ENCODE measurements at places on chromosomes 5 and 9.

DNA sequence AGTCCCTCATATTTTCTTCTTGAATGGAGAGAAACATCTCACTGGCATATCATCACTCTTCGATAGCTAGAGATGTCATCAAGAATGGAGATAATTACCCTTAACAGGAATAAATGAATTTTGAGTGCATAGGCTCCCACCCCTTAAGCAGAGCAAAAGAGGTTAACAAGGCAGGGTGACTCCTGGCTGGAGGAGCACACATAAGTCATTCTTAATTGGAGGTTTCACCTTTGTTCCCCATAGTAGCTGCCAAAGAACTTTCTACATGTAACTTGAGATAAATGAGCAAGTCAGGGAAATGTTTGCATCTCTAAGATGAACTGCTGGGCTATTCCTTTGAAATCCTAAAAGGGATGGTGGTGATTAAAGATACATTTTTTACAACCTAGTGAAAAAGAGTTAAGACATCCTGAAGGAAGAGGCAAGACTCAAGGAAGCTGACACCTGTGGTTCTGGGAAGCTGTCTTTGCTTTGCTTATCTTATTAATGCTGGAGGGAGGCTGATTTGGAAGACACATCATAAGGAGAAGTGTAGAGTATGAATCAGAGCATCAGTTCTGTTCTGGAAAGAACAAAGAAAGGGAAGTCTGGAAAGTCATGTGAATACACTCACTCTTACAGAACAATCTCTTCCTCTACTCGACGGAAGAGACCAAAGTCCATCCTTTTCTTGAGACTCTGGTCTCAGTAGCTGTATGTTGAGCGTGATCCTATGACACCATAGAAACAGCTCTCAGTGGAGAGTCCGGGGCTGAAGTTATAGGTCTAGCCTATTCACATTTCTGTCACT lies 326.3 kb downstream of the OSTF1 start:
- no peak for DNase-seq

GRCh38 chr5:153122403-153122802 lies 368.1 kb upstream of the GRIA1 start:
- peak; percentile 92 for DNase-seq

DNA sequence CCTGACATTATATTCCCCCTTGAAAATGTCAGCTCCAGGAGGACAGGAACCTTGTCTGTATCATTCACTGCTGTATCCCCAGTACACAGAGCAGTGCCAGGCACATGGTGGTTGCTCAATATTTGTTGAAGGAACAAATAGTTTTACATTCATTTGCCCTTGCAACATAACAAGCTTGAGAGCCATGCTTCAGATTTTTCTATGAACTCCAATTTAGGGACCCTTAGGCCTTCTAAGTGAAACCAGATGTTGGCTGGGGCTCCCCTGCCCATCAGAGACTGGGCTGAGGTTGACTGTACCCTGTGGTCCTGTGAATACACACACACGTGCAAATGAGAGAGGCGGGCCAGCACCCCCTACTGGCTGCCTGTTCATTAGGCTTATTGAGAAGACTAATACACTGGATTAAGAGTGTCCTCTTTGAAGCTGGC lies 214.9 kb upstream of the WWC1 start:
- no peak for DNase-seq

DNA sequence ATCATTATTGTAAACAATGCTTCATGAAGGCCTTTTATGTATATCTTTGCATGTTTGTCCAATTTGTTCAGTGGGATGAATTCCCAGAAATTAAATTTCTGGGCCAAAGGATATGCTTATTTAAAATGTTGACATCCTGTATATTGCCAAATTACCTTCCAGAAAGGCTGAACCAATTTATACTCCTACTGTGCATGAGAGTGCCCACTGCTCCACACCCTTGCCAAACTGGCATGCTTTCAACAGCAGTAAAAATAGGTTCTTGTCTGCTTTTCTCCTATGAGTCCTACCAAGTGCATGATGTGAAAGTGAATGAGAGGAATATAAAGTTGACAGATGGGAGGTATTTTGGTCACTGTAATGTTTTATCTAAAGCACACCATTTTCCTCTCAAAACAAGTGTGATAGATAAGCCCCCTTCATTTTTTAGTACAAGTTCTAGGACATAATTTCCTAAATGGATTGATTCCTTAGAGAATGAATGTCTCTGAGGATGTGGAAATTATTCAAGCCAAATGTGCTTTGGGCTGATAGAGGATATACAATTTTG lies 70.5 kb upstream of the ERBIN start:
- DNase-seq, result no peak

DNA sequence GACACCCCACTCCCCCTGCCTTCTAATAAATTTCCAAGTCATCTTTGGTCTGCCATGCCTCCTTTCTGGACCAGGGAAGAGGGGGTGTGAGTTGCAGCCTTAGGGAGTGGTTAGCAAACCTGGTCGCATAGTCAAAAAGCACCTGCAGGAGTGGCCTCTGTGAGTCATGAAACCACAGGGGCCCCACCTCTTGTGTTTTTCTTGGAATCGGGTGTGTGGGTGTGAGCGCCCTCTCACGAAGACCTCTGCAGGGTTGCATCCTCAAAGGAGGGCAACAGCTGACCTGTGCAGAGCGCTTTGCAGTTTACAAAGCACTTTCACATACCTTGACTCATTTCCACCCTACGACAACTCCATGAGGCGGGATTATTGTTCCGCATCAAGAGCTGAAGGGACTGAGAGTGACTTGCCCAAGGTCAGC lies 36.8 kb upstream of the TEX48 start:
- DNase-seq, result no peak

GRCh38 chr9:112750764-112751055 lies 150 bp downstream of the SNX30 start:
- no peak for DNase-seq

GRCh38 chr9:34591248-34591916 lies 1.9 kb upstream of the CNTFR start:
- DNase-seq, result peak; percentile 34

DNA sequence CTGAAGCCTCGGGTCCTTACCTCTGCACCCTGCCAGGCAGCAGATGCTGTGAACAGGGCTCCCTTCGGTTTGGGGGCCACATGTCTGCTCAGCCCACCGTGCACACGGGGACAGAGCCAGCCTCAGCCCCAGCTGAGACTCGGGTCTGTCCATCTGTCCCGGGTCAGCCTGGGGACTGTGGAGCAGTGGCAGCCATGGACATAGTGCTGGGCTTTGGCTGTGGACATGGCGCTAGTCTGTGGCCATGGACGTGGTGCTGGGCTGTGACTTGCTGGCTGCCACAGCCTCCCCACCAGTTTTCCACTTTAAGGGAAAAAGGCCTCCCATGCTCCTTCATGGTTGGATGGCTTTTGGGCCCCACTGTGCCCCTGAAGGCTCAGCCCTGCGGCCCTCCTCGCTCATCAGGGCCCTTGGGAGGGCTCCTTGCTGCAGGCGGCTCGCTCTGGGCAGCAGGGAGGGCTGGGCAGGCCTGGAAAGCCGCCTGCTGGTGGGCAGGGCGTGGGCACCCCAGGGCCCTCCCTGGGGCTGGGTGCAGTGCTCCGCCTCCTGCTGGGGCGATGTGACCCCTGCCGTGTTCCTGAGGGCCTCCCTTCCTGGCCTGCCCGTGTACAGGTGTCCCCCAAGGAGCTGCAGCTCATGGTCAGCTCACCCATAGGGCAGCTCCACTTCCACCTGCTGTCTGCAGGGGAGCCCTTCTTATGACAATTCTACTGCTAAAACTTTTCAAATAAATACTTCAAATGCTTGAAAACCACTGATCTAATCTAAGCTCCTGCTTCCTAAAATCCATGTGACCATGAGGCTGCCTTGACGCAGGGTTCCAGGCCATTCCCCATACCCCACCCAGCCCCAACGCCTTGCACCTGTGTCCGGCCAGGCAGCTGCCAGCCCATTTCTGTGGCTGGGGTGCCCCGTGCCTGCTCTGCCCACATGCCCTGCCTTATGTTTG lies 112.1 kb upstream of the LMX1B start:
- DNase-seq, result no peak

DNA sequence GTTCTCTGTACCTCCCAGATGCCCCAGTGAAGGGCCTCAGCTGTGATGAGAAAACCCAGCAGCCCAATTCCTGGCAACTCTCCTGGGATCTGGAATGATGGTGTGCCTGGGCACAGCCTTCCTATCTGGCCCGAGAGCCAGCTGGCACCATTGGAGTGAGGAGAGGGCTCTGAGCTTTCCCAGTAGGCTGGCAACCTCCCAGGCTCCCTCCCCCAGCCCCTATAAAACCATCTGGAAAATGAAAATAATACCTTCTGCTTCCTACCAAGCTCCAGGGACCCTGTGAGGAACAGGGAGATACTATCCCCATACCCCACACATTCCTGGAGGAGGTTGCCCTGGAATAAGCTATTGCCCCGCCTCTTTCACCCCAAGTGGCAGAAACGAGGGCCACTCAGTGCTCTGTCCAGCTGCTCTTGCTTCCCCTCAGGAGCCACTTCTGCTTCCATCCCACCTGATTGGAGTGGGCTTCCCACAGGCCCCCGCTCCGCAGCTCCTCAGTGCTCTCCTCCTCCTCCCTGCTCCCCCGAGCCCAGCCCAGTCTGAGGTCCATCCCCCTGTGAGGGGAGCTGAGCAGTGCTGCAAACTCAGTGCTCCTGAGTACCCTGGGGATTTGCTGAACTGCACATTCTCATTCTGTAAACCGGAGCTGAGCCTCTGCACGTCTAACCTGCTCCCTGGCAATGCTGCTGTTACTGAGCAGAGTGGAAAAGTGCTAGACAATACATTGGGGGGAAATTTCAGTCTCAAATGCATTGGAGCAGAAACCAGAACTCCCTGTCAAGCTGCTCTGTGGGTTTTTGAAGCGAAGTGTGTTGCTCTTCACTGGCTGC lies 74.7 kb downstream of the THBS4 start:
- DNase-seq, result no peak

DNA sequence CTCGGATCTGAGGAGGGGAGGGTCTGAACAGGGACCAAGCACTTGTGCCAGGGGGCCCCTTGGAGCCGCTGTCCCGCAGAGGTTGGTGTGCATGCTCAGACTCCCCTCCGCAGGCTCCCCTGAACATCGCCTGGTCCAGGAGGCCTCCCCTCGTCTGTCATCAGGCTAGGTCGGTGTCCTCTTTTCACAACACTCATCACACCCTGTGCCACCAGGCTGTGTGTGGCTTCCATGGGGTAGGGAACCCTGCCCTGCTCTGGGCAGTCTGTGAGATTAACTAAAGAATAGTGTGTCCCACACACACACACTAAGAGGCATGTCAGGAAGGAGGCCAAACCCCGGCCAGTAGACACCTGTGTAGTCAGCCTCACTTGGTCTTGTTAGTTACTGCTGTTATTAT lies 119.3 kb downstream of the C5orf15 start:
- no peak for DNase-seq

DNA sequence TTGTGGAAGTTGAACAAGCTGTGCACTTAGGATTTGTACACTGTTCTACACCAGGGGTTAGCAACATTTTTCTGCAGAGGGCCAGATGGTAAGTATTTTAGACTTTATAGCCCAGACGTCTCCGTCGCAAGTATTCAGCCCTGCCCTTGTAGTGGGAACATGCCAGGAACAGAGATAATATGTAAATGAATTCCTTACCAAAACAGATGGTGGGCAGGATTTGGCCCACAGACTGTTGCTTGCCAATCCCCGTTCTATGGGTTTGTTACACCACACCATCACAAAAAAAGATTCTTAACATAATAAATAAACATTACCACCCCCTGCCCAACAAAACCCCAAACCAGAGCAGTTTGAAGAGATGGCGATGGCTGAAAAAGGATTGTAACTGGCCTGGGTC lies 74.3 kb downstream of the AMBP start:
- DNase-seq, result no peak

- no peak for DNase-seq
Measured at GRCh38 chr5:143564417-143564816, 160.9 kb upstream of the NR3C1 start.

DNA sequence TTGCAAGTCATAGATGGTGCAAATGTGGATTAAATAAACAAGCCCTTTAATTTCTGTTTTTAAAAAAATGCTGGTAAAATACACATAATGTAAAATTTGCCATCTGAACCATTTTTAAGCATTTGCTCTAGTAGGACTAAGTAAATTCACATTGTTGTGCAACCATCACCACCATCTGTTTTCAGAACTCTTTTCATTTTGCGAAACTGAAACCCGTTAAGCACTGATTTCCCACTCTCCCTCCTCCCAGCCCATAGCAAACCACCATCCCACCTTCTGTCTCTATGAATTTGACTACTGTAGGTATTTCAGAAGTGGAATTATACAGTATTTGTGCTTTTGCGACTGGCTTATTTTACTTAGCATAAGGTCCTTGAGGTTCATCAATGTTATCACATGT lies 103.3 kb upstream of the CNTLN start:
- DNase-seq, result no peak

GRCh38 chr9:3916411-3916810 lies 383.5 kb downstream of the GLIS3 start:
- no peak for DNase-seq

DNA sequence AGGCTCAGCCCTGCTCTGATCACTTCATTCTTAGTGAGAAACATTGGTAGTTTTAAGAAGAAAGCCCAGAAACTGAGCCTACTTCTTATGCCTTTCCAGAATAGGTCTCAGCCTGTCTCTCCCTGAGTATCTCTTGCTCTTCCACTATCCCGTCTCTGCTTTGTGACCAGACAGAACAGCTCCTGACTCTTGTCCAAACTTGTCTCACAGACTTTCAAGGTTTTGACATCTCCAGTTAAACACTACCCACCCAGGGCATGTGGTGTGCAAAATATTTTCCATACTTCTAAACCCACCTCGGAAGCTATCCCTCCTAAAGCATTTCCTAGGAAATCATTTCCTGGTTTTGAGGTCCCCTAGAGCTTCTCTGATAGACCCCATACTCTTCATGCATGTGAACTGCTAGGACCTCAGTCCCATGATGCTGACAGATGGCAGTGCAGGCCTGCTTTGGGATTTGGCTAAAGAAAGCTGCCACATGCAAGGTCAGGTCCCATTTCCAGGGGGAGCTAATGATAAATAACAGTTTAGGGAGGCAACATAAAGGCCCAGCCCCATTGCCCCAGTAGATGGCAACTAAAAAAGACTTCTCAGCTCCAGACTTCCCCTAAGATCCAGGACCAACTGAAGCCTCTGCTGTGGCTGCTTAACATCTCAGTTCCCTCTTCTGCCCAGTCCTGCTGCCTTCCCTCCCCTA lies 211.5 kb downstream of the MED10 start:
- no peak for DNase-seq

DNA sequence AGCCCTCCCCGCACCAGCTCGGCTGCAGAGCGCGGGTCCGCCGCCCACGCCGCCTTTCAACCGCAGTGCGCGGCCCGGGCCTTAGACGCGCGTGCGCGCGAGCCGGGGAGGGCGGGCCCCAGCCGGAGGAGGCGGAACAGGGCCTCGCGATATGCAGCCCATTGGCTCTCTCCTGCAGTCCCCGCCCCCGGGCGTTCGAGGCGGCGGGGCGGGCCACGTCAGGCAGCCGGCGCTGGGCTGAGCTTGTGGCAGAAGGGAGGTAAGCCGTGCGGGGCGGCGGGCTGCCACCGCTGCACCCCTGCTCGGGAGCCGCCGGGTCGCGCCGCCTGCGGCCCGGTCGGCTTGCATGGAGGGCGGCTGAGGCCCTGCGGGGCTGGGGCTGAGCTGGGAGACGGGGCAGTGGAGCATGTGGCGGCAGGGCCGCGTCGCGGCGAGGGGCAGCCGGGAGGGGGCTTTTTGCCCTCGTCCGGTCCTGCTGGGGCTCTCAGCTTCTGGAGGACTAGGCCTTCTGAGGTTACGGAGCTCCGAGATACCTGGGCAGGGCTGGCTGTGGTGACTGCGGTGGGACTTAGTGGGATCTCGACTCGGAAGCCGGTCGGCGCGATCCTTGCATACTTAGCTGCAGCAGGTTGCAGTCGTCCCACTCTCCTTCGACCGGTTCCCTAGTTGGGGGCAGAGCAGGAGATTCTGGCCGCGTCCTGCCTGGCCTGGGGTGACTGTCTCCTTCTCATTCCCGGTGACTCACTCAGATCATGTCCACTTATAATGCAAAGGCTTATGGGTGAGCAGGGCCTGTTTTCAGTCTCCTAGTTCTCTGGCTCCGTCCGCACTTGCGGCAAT lies at the start of gene FOCAD:
Gene FOCAD (plus strand): TSS at position 225 of the 840 bp plus-strand sequence. CDS start 31,095 bp downstream, outside the sequence.
- DNase-seq, result peak; percentile 84
